Naive thymus-derived CD4-positive, alpha-beta T cell (primary cell): ENCODE measurements at places on chromosomes 5 and 9.

GRCh38 chr5:123119334-123119986, 30.4 kb downstream of the PRDM6 start:
- DNase-seq, result no peak

DNA sequence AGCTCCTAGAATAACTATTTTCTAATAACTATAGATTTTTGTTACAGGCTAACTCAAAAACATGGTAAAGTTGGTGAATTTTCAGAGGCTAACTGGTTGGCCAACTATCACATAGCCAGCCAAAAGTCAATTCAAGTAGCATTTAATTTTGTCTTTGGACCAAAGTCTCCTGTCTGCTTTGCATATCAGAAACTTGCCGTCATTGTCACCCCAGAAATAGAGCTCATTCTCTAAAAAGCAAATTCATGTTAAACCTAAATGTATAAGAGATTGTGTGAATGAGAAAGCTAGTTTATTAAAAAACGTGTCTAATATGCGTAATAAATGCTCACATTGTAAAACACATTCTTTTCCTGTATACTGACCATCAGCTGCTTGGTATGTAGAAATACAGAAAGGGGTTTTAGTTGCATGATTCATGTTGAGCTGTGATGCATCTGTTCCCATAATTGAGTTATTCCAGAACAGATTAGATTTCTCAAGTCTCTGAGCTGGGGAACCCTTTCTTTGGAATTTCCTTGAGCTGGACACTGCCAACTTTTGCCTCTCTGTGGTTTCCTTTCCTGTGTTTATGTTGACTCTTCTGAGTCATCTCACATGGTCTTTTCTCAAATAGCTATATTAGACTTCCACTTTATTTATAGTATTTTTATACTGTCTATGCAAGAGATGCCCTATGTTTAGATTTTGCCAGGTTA, 7.3 kb downstream of the SRFBP1 start:
- no peak for DNase-seq

- peak; percentile 46 for DNase-seq
Observed at GRCh38 chr5:139637438-139638089, 10.6 kb upstream of the CXXC5 start.

DNA sequence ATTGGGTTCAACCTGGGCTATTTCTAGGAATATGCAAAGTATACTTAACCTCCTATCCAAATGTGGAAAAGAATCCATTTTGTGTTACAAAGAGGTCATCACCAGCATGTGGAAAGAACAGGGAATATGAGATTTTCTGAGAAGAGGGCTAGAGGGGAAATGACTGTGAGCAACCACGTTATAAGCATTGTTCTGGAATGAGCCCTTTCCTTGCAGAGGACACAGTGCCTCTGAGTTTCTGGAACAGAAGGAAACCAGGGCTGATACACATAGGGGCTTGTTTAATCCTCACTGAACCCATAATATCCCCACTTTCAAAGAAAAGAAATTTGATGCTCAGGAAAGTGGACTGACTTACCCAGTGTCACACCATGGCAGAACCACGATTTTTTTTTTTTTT, 53.0 kb downstream of the SFXN1 start:
- no peak for DNase-seq

DNA sequence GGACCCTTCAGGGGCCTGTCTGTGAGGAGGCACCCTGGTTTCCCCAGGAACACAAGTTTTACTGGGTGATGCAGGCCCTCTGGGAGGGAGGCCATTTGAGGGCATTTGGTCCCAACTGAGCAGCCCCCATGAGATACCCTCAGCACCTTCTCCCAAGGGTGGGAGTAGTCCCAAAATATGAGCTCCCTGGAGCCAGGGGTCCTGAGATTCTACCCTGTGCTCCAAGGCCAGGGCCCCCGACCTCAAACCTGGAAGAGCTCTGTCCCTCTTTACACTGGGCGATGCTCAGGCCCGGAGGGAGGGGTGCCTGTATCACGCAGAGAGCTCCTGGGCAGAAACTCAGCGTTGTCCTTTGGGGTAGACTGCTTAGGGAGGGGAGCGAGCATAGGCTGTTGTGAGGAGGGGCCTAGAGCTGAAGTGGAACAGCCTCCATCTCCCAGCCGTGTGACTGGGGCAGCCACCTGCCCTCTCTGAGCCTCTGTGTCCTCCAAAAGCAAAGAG, 64.0 kb upstream of the SYNPO start:
- no peak for DNase-seq

DNA sequence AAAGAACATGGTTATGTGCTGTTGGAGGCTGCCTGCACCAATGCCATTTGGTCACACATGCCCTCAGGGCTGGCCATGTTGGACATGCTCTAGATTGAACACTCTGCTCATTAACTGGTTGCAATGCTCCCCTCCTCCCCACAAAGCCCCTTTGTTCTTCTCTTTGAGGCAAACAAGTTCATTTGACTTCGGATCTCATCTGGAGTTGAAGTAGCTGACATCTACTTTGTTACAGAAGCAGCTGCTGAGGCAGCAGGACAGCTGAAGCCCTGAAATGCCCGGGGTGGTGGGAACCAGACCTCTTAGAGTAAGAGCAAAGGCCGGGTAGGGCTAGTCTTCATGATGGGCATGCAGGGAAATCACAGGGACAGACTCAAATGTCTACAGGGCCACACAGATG, 123.5 kb downstream of the APBA1 start:
- no peak for DNase-seq

DNA sequence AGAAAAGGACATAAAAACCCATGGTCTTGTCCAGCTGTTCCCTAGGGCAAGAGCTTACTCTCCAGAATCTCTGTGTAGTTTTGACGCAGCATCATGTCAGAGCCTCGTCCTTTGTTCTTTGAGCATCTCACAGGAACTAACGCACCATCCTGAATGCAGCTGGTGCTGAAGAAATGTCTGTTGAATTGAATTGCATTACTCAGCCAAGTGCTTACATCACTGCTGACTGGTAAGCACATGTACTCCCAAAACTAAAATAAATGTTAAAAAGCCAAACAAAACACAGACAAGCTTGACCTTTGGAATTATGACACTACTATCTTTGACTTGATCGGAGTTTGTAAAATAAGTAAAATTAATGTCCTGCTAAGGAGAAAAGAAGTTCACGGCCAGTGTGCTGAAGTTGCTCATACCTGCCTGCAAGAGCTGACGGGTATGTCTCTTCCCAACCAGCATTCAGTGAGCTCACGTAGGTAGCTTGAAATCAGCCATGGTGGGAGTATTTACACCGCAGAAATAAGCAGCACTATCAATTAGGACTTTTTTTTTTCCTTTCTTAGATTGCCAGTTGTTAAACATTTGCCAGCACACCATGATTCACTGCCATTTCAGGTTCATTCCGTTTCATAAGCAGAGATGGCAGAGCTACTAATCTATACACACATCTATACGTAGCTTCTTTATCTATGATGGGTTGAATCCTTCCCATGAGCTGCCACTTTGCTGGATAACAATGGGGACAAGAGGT, 310.6 kb upstream of the MSX2 start:
- no peak for DNase-seq

DNA sequence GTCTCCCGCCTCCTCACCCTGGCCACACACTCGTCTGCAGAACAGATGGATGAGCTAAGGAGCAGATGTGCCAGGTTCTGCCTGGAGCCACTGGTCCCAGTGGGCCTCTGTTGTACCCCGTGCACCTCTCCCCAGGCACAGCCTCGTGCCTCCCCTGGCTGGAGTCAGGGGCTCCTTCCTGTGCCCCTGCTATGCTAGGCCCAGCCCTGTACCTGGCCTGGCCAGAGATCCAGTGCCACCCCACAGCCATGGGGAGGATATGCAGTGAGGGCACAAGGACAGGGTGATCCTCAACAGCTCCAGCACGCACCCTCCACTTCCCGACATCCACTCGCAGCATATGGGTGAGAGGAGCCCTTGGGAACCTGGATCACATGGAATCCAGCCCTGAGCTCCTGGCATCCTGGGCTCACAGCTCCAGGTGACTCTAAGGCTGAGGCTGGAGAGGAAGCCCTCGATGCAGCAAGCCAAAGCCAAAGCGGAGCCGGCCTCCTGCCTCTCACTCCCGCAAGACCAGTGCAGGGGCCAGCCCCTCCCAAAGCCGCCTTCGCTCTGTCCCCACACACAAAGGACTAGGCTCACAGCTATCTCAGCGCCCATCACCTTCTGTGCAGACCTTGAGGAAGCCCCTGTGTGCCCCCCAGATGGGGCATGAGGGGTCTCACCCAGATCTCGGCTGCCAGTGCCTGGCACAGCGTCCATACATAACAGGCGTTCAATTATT, 23.7 kb upstream of the ADAMTS2 start:
- no peak for DNase-seq

DNA sequence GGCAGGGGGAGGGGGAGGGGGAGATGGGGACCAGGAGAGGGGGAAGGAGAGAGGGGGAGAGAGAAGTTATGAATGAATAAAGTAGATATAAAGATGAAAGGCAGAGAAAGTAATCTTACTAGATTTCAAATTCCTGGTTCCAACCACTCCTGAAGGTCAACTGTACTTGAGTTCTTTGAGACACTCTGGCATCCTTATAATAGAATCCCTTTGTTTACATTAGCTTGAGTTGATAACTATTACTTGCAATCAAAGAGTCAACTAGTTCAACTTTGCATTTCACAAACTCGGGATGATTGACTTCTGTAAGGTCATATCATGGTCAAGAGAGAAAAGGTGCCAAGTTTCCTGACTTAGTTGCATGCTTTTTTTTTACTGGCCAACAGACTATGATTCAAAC, 42.2 kb downstream of the BAAT start:
- no peak for DNase-seq

GRCh38 chr9:120642129-120642770, 62.3 kb upstream of the CDK5RAP2 start:
- no peak for DNase-seq

- no peak for DNase-seq
Observed at GRCh38 chr5:66864240-66864884, 268.2 kb downstream of the MAST4 start.

DNA sequence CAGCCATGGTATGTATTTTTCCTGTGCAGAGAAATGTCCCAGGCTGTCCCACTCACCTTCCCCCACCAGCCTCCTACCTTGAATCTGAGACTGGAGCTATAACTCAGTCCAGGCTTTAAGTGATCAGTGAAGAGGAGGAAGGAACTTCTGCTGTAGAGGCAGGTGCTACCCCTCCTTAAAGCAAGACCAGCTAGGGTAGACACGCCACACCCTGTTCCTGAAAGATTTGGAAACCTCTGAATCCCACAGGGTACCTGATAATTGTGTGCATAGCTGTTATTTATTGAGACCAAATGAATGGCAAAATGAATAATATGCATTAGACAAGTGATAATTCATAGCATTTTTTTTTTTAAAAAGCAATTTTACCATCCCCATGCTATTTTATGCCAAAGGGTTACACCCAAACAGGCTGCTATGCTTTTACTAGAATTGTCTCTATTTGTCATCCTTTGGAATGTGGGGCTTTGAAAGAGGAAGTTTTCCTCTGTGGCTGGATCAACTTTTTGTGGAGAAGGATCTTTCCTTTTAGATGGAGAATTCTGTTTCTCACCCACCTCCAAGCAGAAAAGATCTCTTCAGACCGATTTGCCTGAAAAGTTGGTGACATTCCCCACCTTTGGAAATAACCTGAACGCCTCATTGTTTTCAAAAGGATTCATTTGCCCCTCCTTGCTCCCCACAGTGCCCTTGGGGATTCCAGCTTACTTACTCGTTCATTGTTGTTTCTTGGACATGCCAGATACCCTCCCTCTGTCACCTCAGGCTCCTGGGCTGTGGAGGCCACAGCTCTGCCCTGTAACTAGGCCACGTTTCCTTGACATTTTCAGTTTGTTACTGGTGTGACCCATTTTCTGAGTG, 248.7 kb downstream of the NR3C1 start:
- no peak for DNase-seq

DNA sequence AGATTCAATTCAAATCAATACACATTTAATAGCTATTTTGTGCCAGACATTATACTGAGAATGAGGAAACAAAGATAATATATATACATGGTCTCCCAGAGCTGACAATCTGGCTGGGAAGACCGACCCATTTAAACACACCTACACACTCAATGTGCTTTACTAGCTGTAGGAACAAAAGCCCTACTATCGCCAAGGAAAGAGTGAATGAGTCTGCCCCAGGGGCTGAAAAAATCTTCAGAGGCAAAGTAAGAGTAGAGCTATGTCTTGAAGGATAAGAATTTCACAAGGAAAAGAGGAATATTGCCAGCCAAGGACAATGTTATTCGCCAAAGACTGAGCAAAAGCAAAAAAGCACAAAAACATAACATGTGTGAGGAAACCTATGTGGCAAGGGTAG, 6.6 kb downstream of the PFDN1 start:
- DNase-seq, result no peak

DNA sequence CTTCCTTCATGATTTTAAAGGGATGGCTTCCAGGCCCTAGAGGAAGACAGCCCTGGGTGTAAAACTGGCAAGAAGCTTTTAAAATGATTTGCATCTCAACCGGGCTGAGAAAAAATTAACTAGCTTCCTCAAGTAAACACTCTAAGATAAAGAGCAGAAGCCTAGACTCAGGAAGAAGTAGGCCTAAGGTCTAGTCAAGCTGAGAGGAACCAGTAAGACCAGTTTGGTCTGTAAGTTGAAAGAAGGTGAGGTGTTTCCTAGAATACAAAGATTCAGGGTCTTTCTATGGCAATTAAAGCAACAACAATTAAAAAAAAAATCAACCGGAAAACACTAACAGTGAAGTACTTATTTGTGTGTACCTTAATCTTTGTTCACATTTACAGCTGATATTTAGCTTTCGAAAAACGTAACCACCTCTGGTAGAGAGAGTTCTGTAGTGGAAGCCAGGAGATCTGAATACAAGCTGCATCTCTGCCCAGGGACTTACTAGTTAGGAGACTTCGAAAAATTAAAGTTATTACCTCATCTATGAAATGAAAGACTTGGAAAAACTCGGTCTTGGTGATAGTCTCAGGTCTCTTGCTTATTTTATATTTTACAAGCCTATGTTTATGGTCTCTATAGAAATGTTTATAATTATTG, 75.7 kb downstream of the TUSC1 start:
- DNase-seq, result no peak

DNA sequence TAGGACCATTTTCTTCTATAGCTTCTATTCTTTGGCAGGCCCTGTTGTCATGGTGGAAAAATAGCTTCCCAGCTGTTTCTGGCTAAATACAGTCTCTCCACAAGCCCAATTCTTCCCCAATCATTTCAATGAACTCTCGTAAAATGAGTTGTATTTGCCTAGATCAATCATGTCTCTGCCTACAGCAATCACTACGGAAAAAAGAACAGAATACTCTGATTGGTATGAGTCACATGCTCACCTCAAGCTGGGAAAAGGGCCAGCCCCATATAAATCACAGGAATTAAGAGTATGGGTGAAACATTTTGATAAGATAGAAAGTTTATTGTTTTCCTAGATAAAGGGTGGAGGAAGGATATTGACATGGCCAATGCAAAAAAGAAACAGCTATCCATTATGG, 711.4 kb downstream of the EFNA5 start:
- no peak for DNase-seq

GRCh38 chr5:147935032-147935431, 28.7 kb upstream of the C5orf46 start:
- no peak for DNase-seq

GRCh38 chr5:160269017-160269416, 39.7 kb downstream of the FABP6 start:
- no peak for DNase-seq

GRCh38 chr5:151820903-151821302, 49.1 kb downstream of the G3BP1 start:
- no peak for DNase-seq

GRCh38 chr9:70995511-70995910, 125.9 kb downstream of the TRPM3 start:
- DNase-seq, result no peak
